Activated naive CD8-positive, alpha-beta T cell treated with anti-CD3 and anti-CD28 coated beads, Interleukin-2, amount 10 ng/mL, durations not matched to agents 7 days and 5 days (primary cell): ENCODE measurements at places on chromosomes 1 and 21. TPM values are rescaled to one million over a fixed set of nuclear protein-coding genes. Genes with fewer than 3 reads are reported as not detected.
A peak's percentile ranks its signal among the peaks of the same experiment; 100 is the strongest.

DNA sequence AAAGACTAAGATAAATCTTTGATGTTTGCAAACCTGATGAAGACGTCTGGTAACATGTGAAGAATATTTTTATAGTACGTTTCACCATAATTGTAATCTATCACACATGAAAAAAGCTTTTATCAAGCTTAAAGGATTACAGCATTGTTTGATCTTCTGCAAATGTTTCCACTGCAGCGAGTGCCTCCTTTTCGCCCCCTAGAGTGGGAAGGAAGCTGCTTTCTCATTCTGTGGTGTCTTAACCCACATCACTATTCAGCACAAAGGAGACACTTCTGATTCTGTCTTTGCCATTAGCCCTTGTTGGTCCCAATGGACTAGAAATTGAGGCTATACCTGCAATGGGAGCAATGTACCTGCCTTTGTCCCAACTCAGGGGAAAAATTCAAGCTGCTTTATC is 46.0 kb upstream of the IL12RB2 start:
- no peak overlapping the region for H3K27ac ChIP-seq
- no peak for DNase-seq
- H3K4me3 ChIP-seq, result no peak overlapping the region
- peaks cover 2% of the 10 kb centered on the region for H3K36me3 ChIP-seq

Gene PROK1
- not detected for total RNA-seq

GRCh38 chr1:168032029-168032428 is 95.2 kb upstream of the MPC2 start:
- no peaks in the 10 kb centered on the region for H3K4me1 ChIP-seq
- DNase-seq, result no peak
- no peak overlapping the region for H3K4me3 ChIP-seq
- no peak overlapping the region for H3K27ac ChIP-seq

Gene GPX7
- total RNA-seq, result 13.5 TPM

- H3K27ac ChIP-seq, result no peak overlapping the region
- peaks cover 4% of the 10 kb centered on the region for H3K4me1 ChIP-seq
- peaks cover 19% of the 10 kb centered on the region for H3K36me3 ChIP-seq
- no peak overlapping the region for H3K4me3 ChIP-seq
Measured at GRCh38 chr1:209839875-209840546, 12.2 kb downstream of the UTP25 start.

GRCh38 chr1:220631238-220631815 is 58.8 kb upstream of the C1orf115 start:
- H3K36me3 ChIP-seq, result no peaks in the 10 kb centered on the region
- DNase-seq, result no peak
- peaks cover 11% of the 10 kb centered on the region for H3K27me3 ChIP-seq
- H3K4me1 ChIP-seq, result no peaks in the 10 kb centered on the region
- no peak overlapping the region for H3K4me3 ChIP-seq

Gene SORT1
- 6.5 TPM for total RNA-seq

DNA sequence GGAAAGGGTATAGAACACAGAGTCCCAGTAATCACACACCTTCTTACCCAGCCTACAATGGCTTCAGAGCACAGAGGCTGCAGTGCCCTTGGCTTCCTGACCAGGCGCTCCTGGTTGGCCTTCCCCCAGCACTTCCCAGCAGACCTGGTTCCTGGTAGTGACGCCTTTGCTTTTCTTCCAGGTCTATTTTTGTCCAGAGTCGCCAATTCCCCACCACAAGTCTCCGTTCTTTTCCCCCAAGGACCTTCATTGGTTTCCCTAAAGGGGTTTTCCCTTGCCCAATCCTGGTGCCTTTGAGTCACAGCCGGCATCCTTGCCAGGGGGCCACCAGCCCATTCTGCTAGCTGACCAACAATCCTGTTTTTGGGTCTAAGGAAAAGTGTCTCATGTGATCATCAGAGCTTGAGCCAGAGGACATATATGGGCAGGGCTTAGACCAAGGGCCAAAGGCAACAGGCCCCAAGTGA is 84.8 kb downstream of the KCNJ15 start:
- H3K27me3 ChIP-seq, result no peaks in the 10 kb centered on the region
- no peak overlapping the region for H3K4me3 ChIP-seq
- H3K27ac ChIP-seq, result no peak overlapping the region
- no peaks in the 10 kb centered on the region for H3K36me3 ChIP-seq

Gene TEX38
- not detected for total RNA-seq

DNA sequence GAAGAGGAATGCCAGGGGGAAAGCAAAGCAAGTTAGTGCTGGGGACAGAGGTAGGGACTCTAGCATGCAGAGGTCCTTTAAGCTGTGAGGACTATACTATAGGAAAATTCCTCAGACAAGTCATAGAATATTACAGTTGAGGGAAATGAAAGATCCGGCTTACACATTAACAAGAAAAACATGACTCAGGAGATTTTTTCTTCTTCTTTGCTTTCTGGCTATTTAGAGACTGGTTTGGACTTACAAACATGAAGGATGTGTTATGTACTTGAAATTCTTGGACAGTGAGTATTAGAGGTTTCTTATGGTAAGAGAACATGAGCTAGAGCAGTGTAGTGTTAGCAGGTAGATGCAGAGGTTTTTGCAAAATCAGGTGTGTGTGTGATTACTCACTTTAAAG is 24.9 kb downstream of the USP25 start:
- H3K27ac ChIP-seq, result no peak overlapping the region
- H3K36me3 ChIP-seq, result peaks cover 38% of the 10 kb centered on the region
- DNase-seq, result no peak
- no peaks in the 10 kb centered on the region for H3K27me3 ChIP-seq

Gene ADAMTS4
- 3.5 TPM for total RNA-seq

DNA sequence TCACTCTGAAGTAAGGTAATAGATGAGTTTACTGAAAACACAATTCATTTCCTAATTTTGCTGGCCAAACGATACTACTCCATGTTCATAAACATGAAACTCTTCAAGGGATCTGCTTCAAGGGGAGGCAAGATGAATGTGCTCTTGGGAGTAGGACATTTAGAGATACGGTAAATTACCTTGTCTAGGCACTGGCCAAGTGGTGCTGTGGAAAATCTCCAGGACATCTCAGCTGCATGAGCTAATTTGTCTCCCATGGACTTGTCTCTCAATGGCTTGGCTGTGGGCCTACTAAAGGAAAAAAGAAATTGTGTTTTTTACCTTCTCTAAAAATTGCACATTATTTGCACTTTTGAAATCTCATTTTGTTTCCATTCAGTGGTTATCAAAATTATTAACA is 780.6 kb downstream of the LTN1 start:
- no peak overlapping the region for H3K27ac ChIP-seq
- DNase-seq, result no peak
- H3K27me3 ChIP-seq, result no peaks in the 10 kb centered on the region
- H3K36me3 ChIP-seq, result no peaks in the 10 kb centered on the region
- H3K4me1 ChIP-seq, result no peaks in the 10 kb centered on the region
- no peak overlapping the region for H3K4me3 ChIP-seq

- H3K27me3 ChIP-seq, result no peaks in the 10 kb centered on the region
- DNase-seq, result peak; percentile 63
- H3K4me1 ChIP-seq, result peaks cover 20% of the 10 kb centered on the region
- H3K27ac ChIP-seq, result peak overlapping the region; percentile 72
- H3K36me3 ChIP-seq, result peaks cover 4% of the 10 kb centered on the region
- no peak overlapping the region for H3K4me3 ChIP-seq
Measured at GRCh38 chr1:36342426-36343185, 19.2 kb upstream of the EVA1B start.
